ENCODE measurements at places on chromosomes 3 and 15.

- DNase-seq, result no peak
- H3K4me1 ChIP-seq, result peaks cover 10% of the 10 kb centered on the region
- no peaks in the 10 kb centered on the region for H3K36me3 ChIP-seq
- H3K27ac ChIP-seq, result no peak overlapping the region
- no peak overlapping the region for H3K4me3 ChIP-seq
These were observed 53.4 kb upstream of the ATP2B2 start for GRCh38 chr3:10558736-10559135.

- no peaks in the 10 kb centered on the region for H3K27me3 ChIP-seq
- H3K4me1 ChIP-seq, result peaks cover 20% of the 10 kb centered on the region
- no peak for DNase-seq
- H3K36me3 ChIP-seq, result no peaks in the 10 kb centered on the region
- peak overlapping the region; percentile 86 for H3K27ac ChIP-seq
These were observed 2.4 kb downstream of the SCAP start for GRCh38 chr3:47473391-47473790.

DNA sequence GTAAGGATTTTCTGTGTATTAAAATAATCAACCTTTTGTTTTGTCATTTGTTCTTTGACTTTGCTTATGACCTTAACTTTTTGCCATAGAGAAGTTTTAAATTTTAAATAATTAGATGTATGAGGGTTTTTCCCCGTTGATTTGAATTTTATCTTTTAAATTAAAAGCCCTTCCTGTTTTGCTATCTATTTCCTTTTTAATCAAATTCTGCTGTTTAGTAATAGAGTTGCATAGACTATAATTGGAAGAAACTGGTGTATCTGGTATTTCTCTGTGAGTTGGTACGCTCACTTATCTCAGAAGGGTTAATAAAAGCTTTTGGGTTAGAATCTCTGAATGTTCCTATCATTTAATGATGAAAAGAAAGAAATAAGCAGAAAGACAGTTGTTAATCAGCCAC lies 82.2 kb downstream of the LRRC3B start:
- H3K27me3 ChIP-seq, result no peaks in the 10 kb centered on the region
- no peak overlapping the region for H3K27ac ChIP-seq
- no peak overlapping the region for H3K4me3 ChIP-seq
- DNase-seq, result no peak
- no peaks in the 10 kb centered on the region for H3K36me3 ChIP-seq

- no peaks in the 10 kb centered on the region for H3K36me3 ChIP-seq
- H3K27ac ChIP-seq, result no peak overlapping the region
- DNase-seq, result no peak
These were observed 123.4 kb upstream of the PRR20G start for GRCh38 chr3:127411083-127411727.

- no peak overlapping the region for H3K27ac ChIP-seq
- peak overlapping the region; percentile 40 for H3K4me3 ChIP-seq
- no peaks in the 10 kb centered on the region for H3K27me3 ChIP-seq
- peaks cover 56% of the 10 kb centered on the region for H3K4me1 ChIP-seq
- no peaks in the 10 kb centered on the region for H3K36me3 ChIP-seq
These were observed 23.9 kb upstream of the XIRP1 start for GRCh38 chr3:39216176-39216790.

GRCh38 chr3:117893638-117894037 lies 1141.0 kb downstream of the IGSF11 start:
- no peak for DNase-seq
- no peaks in the 10 kb centered on the region for H3K36me3 ChIP-seq
- H3K4me3 ChIP-seq, result no peak overlapping the region
- H3K4me1 ChIP-seq, result no peaks in the 10 kb centered on the region
- H3K27ac ChIP-seq, result no peak overlapping the region
- no peaks in the 10 kb centered on the region for H3K27me3 ChIP-seq

DNA sequence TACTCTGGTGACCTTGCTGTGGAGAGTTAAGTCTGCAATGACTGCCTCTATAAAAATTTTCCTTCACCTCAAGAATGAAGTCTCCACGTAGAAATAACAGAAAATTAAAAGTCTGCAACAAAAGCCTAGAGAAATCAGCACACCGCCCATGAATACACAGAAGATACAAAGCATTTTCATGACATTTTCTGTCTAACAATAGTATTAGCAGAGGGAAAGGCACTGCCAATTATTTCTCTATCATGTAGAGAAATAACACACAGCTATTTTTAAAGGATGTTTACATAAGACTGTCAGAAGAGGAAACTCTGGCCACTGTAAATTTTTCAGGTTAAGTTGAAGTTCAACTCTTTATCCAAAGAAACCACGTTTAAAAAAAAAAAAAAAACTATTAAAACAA lies 80.8 kb downstream of the GSK3B start:
- H3K4me3 ChIP-seq, result no peak overlapping the region
- no peak for DNase-seq
- H3K36me3 ChIP-seq, result no peaks in the 10 kb centered on the region
- no peak overlapping the region for H3K27ac ChIP-seq

DNA sequence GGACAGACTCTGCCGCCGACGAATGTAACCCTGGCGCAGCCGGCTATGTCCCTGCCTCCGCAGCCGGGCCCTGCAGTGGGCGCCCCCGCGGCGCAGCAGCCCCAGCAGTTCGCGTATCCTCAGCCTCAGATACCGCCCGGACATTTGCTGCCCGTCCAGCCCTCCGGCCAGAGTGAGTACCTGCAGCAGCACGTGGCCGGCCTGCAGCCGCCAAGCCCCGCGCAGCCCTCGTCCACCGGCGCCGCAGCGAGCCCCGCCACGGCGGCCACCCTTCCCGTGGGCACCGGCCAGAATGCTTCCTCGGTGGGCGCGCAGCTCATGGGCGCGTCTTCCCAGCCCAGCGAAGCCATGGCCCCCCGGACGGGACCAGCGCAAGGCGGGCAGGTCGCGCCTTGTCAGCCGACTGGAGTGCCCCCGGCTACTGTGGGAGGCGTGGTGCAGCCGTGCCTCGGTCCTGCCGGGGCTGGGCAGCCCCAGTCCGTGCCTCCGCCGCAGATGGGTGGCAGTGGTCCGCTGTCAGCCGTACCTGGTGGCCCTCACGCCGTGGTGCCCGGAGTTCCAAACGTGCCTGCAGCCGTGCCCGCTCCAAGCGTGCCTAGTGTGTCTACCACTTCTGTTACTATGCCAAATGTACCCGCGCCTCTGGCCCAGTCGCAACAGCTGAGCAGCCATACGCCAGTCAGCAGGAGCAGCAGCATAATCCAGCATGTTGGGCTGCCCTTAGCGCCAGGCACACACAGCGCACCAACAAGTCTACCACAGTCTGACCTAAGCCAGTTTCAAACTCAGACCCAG lies 2.4 kb downstream of the TSC22D2 start:
- peak overlapping the region; percentile 52 for H3K27ac ChIP-seq
- H3K4me3 ChIP-seq, result peak overlapping the region; percentile 87
- no peaks in the 10 kb centered on the region for H3K27me3 ChIP-seq
- no peak for DNase-seq
- H3K4me1 ChIP-seq, result peaks cover 39% of the 10 kb centered on the region
- H3K36me3 ChIP-seq, result peaks cover 16% of the 10 kb centered on the region

- no peak overlapping the region for H3K27ac ChIP-seq
- H3K27me3 ChIP-seq, result no peaks in the 10 kb centered on the region
- H3K4me1 ChIP-seq, result no peaks in the 10 kb centered on the region
- no peak for DNase-seq
These were observed 136.5 kb upstream of the MLF1 start for GRCh38 chr3:158434412-158435038.

DNA sequence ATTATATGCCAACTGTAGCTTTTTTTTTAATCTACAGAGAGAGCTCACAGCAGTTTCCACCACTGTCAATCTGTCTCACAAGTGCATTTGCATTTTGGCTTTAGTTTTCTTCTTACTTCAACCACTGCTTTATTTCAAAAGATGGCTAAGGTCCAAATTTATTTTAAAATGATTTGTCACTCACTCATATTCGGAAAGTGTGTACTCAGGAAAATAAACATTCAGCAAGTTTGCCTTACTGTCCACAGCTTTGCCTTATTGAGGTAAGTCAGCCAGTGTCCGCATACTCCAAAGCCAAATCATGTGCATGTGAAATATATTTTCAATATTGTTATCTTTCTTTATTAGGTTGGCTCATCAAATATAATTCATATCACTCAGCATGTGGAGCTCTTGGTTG lies 240.7 kb upstream of the ARHGEF26 start:
- peaks cover 2% of the 10 kb centered on the region for H3K27me3 ChIP-seq
- H3K27ac ChIP-seq, result no peak overlapping the region
- H3K4me3 ChIP-seq, result no peak overlapping the region
- no peak for DNase-seq
- peaks cover 4% of the 10 kb centered on the region for H3K36me3 ChIP-seq
- no peaks in the 10 kb centered on the region for H3K4me1 ChIP-seq

- no peak for DNase-seq
- peaks cover 41% of the 10 kb centered on the region for H3K4me1 ChIP-seq
- no peak overlapping the region for H3K4me3 ChIP-seq
- H3K27me3 ChIP-seq, result no peaks in the 10 kb centered on the region
These were observed 20.3 kb upstream of the CYP11A1 start for GRCh38 chr15:74387621-74388362.

DNA sequence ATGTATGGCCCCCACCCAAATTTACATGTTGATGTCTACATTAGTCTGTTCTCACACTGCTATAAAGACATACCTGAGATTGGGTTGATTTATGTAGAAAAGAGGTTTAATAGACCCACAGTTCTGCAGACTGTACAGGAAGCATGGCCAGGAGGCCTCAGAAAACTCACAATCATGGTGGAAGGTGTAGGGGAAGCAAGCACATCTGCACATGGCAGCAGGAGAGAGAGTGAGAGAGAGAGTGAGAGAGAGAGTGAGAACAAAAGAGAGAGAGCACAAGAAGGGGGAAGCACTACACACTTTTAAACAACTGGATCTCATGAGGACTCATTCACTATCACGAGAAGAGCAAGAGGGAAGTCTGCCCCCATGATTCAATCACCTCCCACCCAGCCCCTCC lies 130.5 kb downstream of the XXYLT1 start:
- H3K4me1 ChIP-seq, result no peaks in the 10 kb centered on the region
- H3K4me3 ChIP-seq, result no peak overlapping the region
- DNase-seq, result no peak
- H3K27ac ChIP-seq, result no peak overlapping the region
- no peaks in the 10 kb centered on the region for H3K27me3 ChIP-seq

GRCh38 chr15:42621996-42622925 lies 46.9 kb downstream of the STARD9 start:
- H3K4me3 ChIP-seq, result no peak overlapping the region
- H3K27ac ChIP-seq, result no peak overlapping the region
- H3K27me3 ChIP-seq, result no peaks in the 10 kb centered on the region
- peaks cover 6% of the 10 kb centered on the region for H3K4me1 ChIP-seq
- H3K36me3 ChIP-seq, result no peaks in the 10 kb centered on the region
- no peak for DNase-seq

- no peaks in the 10 kb centered on the region for H3K4me1 ChIP-seq
- H3K27me3 ChIP-seq, result peaks cover 6% of the 10 kb centered on the region
- DNase-seq, result no peak
- no peak overlapping the region for H3K27ac ChIP-seq
- H3K36me3 ChIP-seq, result no peaks in the 10 kb centered on the region
- no peak overlapping the region for H3K4me3 ChIP-seq
These were observed 28.4 kb downstream of the RGMA start for GRCh38 chr15:93060336-93061248.

DNA sequence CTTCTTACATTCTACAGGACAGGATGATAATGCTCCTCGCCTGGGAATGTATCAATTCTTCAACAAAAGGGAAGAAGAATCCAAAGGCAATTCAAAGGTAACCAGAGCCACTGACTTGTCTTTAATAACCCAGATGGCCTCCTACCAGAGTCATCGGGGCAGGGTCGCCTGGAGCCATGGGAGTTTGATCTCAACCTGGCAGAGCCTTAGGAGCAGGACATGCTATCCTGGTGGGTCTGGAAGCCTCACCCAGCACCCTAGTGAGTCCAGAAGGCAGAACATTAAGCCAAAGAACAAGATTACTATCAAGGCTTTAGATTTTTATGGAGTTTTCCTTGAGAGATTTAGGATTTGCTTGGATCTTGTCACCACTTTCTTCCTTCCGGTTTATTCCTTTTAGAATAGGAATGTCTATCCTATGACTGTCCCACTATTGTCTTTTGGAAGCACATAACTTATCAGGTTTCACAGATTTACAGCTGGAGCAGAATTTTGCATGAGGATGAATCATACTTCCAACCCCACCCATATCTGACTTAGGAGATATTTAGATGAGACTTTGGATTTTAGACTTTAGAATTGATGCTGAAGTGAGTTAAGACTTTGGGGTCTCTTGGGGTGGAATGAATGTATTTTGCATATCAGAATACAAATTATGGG lies 330.3 kb upstream of the GOLIM4 start:
- no peak overlapping the region for H3K4me3 ChIP-seq
- H3K36me3 ChIP-seq, result no peaks in the 10 kb centered on the region
- H3K4me1 ChIP-seq, result no peaks in the 10 kb centered on the region
- no peak overlapping the region for H3K27ac ChIP-seq

GRCh38 chr15:99578809-99579208 lies 13.0 kb downstream of the MEF2A start:
- H3K4me1 ChIP-seq, result peaks cover 38% of the 10 kb centered on the region
- no peak overlapping the region for H3K4me3 ChIP-seq
- no peak overlapping the region for H3K27ac ChIP-seq
- no peak for DNase-seq

GRCh38 chr15:39591141-39591895 lies 10.4 kb downstream of the THBS1 start:
- peaks cover 6% of the 10 kb centered on the region for H3K36me3 ChIP-seq
- no peak for DNase-seq
- no peak overlapping the region for H3K4me3 ChIP-seq
- peaks cover 12% of the 10 kb centered on the region for H3K4me1 ChIP-seq
- no peak overlapping the region for H3K27ac ChIP-seq

DNA sequence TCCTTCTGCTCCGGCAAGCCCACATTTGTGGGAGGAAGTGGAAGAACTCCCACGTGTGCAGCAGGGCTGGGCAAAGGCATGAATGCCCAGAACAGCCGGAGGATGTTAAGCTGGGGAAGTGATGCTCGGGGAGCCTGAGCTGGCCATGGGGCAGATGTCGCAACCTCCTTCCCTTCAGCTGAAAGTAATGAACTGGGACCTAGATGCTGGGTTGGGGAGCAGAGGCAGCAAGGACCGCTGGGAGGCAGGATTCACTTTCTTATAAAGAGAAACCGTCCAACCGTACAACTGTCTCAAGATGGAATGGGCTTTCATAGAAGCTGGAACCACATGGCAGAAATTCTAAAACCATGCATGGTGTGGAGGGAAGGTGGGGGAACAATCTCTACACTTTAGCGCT lies 290.9 kb downstream of the OCA2 start:
- H3K4me3 ChIP-seq, result no peak overlapping the region
- no peaks in the 10 kb centered on the region for H3K4me1 ChIP-seq
- H3K27ac ChIP-seq, result no peak overlapping the region
- DNase-seq, result no peak
- H3K36me3 ChIP-seq, result no peaks in the 10 kb centered on the region
- H3K27me3 ChIP-seq, result no peaks in the 10 kb centered on the region

- no peak overlapping the region for H3K27ac ChIP-seq
- no peaks in the 10 kb centered on the region for H3K4me1 ChIP-seq
- H3K4me3 ChIP-seq, result no peak overlapping the region
- no peaks in the 10 kb centered on the region for H3K36me3 ChIP-seq
These were observed 234.6 kb downstream of the EBLN2 start for GRCh38 chr3:73295876-73296635.

GRCh38 chr3:59876533-59877062 lies 826.8 kb upstream of the CFAP20DC start:
- peaks cover 7% of the 10 kb centered on the region for H3K4me1 ChIP-seq
- peaks cover 29% of the 10 kb centered on the region for H3K27me3 ChIP-seq
- H3K27ac ChIP-seq, result no peak overlapping the region
- no peak for DNase-seq
- no peak overlapping the region for H3K4me3 ChIP-seq

- H3K27me3 ChIP-seq, result peaks cover 23% of the 10 kb centered on the region
- H3K4me3 ChIP-seq, result no peak overlapping the region
- no peak for DNase-seq
- no peaks in the 10 kb centered on the region for H3K36me3 ChIP-seq
- H3K4me1 ChIP-seq, result no peaks in the 10 kb centered on the region
- no peak overlapping the region for H3K27ac ChIP-seq
These were observed 40.3 kb upstream of the SCN5A start for GRCh38 chr3:38689774-38690173.
